Stimulated activated CD4-positive, alpha-beta T cell treated with anti-CD3 and anti-CD28 coated beads, Interleukin-15, amount 100 ng/mL, for 24 hours (primary cell): ENCODE measurements at places on chromosomes 16 and 17.

GRCh38 chr17:63116967-63117830, 151.2 kb downstream of the TANC2 start:
- DNase-seq = no peak

DNA sequence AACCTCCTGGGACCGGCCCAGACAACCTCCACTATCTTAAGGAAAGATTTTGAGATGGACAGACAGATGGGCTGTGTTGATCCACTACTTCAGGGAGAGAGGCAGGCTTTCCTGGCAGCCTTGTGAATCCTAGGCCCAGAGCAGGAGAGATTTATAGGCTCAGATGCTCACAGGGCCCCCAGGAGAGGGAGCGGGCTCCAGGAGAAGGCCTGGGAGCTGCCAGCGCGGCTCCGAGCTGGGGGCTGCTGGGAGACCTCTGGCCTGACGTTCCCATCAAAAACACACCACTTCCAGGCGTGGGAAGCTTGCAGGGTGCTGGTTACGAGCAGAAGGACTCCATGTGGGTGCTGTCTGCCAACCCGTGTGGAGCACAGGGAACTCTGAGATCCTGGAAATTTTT, 53.2 kb downstream of the MYH11 start:
- no peak for DNase-seq

DNA sequence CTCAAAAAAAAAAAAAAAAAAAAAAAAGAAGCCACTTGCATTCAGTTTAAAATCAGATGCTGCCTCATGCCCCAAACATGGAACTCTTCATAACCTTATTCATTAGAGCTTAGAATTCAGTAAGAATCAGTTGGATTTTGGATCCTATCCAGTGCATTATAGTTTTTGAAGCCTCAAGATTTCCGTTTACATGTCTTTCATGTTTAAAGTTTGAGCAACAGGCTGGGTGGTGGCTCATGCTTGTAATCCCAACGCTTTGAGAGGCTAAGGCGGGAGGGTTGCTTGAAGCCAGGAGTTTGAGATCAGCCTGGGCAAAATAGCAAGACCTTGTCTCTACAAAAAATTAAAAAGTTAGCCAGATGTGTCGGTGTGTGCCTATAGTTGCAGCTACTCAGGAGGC, 55.0 kb downstream of the SNTB2 start:
- no peak for DNase-seq

- DNase-seq = no peak
Measured at GRCh38 chr17:1009229-1010085, 12.5 kb downstream of the TIMM22 start.

DNA sequence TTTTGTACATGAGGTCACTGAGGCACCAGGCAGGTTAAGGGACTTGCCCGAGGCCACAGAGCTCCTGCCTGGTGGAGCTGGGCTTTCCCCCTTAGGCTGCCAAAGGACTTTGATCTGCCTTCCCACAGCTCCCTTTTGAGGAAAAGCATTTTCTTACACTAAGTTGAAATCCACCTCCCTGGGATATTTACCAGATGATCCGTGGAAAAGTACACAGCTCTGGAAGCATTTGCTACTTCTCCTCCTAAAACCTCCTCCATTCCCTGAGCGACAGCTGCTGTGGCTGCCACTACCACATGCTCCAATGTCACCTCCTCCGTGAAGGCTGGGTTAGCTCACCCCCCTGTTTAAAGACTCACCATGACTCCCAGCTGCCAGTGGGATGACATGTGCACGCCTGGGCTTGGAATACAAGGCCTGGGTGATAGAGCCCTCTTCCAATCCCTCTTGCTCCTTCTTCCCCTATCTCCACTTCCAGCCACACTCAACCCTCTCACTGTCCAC, 1.2 kb upstream of the MPRIP start:
- DNase-seq = no peak

GRCh38 chr16:57769541-57770145, 32.6 kb downstream of the KIFC3 start:
- DNase-seq = no peak

DNA sequence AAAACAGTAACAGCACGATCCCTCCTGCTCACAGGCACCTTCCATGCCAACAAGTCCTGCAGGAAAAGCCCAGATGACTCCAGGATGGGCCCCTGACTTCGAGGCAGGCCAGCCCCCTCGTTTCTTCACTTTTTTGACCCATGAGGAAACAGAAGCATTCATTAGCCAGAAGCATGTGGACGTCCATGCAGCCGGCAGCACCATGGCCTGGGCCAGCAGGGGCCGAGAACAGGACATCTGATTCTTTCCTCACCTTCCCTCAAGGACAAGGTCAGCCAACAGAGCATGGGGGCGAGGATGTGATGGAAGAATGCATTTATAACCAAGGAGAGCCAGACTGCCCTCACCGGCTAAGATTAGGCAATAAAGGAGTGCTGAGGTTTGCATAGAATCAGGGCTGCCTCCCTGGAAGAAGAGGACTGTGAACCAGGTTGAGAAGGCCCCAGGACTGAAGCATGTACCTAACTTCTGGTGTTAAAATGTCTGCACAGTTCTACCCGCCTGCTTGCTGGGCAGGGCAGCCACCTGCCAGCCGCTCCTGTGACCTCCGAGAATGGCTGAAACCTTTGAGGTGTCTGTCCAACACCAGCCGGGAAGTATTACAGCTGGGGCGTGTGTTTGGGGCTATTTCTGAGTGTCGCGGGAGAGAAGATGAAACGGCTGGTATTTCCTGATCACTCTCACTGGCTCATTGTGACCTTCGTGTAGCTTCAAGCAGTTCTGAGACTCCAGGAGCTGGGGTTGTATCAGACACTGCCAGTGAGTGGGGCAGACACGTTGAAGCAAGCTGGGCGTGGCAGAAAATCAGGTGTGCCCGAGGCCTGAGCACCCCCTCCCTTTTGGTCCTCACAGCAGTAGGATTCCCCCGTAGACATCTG, 94.0 kb upstream of the TNRC6C start:
- DNase-seq = no peak

DNA sequence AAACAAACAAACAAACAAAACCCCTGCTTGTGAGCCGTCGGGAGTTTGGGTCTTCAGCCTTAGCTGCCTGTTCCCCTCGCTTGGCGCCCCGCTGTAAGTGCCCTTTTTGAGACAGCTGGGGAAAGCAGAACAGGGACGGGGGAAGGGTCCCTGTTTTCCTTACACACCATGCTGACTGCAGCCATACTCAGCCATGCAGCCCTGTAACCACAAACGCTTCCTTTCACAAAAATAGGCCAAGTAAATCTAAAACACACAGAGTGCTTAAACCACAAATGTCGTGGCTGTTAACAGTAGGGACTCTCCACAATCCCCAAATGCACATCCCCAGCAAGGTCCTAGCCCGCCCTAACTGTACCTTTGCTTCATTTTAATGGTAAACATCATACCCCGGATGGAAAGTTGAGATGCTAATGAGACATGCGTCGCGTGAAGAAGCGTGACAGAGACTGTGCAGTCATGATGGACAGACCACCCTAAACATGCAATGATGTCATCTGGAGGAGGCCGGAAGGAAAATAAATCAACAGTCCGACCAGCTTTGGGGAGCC, 129.9 kb downstream of the MGAT5B start:
- DNase-seq = peak; percentile 45

GRCh38 chr17:82281502-82282238, 8.2 kb upstream of the CSNK1D start:
- peak; percentile 74 for DNase-seq

GRCh38 chr17:34243364-34244320, 11.4 kb upstream of the CCL2 start:
- DNase-seq = no peak

DNA sequence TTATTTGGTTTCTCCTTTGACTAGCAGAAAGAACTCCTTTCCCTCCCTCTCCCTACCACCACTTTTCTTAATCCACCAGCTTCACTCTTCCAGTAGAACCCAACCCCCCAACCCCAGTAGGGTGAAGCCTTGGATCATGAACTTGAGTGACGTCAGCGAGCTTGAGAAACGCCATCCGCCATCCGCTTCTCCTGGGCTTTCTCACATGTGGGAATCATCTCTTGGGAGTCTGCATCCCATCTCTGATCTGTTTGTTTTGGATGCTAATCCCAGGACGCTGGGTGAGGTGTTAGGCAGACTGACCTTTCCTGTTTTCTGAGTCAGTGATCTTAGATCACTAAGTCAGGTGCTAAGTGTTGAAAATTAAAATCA, 16.0 kb upstream of the SOX9 start:
- DNase-seq = no peak

- no peak for DNase-seq
Measured at GRCh38 chr16:2960183-2961010, 3.7 kb upstream of the KREMEN2 start.

DNA sequence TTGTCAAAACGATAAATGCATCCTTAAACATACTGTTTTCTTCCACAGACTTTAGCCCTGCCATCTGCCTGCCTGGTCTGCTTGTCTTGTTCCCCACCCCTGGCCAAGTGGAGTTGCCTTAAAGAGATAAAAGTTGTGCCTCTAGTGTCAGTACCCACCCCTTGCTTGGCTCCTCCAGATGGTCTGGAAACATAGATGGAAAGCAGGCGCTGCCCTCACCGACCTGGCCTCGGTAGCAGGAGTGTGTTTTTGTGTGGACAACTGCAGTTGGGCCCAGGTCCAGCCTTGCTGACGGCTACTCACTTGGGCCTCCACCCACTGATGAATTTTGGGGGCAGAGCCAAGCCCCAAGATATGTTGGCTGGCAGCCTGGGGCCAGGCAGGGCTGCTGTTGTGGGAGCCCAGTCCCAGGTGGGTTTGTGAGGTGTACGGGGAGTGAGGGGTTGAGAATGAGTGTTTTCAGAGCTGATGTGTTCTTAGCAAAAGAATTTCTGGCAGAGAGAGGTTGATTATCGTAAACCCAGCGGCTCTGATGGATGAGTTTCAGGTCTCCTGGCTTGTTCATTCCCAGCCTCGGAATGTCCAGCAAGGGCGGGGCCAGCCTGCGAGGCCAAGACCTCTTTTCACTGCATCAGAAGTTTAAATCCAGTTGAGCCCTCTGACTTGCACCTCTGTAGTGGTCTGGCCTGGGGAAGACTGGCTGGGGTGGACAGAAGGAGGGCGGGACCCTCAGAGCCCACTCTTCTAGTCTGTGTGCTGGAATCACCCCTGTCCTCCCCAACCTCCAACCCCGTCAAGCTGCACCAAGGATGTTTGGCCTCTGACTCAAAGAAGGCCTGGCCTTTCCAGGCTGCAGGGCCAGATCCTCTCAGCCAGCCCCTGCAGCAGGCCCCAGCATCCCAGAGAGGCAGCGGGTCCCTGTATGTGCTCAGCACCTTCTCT, 179.7 kb downstream of the RAB11FIP4 start:
- no peak for DNase-seq

DNA sequence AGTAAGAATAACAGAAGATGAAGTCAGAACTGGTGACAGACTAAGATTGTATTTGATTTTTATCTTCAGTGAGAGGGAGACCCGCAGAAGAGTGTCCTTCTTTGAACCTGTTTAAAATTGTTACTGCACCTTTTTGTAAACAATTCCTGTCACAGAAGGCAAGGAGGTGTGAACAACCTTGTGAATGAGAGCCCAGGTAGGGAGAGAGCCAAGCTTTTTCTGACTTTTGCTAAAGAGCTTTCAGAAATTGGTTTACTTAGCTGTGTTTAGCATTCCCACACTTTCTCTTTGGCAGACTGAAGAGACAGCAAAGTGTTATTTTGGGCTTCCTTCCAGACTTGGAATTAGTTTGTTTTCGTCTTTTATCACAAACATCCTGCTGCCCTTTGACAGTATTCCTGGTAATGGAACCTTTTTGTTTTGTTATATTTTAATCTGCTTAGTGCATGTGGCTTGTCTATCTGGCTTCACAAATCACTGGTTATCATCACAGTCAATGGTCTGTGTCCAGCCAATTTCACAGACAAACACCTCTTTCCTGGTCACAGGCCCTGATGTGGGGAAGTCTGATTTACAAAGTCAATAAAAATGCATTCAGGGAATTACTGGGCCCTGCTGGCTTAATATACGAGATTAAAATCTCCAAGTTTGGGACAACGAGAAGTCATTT, 85.7 kb upstream of the HS3ST2 start:
- DNase-seq = no peak

- peak; percentile 45 for DNase-seq
Measured at GRCh38 chr17:60601447-60602384, 1.7 kb downstream of the PPM1D start.

DNA sequence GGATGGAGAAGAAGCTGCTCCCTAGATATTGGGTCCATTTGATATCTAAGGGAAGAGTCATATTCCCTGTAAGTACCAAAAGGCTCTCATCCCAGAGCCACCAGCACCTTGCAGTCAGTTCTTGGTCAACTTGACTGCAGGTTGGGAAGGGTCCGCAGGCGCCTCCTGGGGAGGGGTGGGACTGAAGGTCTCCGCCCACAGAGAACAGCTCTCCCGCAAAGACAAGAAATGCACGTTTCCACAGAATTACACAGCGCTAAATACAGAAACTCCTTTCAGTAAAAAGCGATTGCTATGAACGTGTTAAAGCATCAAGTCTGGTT, 864 bp upstream of the CTCF start:
- no peak for DNase-seq

DNA sequence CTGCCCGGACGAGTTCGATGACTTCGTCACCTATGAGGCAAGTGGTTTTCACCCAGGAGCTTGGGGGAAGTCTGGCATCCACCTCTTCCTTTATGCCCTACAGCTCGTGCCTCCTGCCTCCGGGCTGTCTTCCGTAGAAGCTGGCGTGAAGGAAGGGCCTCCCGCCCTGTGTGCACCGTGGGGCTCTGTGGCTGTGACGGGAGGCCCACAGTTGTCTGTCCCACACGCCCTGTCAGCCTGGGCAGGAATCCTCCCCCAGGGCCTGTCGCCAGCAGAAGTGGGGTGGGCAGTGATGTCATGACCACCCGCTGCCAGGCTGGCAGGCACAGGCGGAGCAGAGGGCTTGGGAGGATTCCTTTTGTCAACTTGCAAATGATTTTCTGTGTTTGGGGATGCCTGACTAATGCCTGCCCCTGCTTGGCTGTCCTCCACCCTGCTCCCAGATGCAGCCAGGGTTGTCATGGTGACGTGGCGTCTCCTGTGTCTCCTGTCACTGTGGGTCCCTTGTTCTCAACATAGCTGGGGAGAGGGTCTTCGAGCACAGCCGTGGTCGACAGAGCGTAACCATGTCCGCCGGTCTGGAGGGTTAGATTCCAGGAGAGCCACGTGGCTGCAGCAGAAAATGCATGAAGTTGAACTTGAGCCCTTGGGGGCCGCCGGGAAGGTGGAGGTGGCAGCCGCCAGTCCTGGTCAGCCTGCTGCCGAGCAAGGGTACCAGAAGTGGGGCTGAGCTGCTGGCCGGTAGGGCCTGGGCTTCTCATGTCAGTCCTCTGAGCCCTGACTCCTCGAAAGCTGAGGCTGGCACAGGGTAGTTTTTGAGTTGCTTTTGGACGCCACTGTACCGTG, 46.1 kb downstream of the RAB11FIP3 start:
- no peak for DNase-seq

- peak; percentile 19 for DNase-seq
Measured at GRCh38 chr17:39962642-39963220, at the start of gene GSDMA. GSDMA (plus strand) TSS chr17:39963004; CDS start chr17:39965688, 2,684 bp downstream.

GRCh38 chr16:7998789-7999453, 591.4 kb downstream of the TMEM114 start:
- no peak for DNase-seq

DNA sequence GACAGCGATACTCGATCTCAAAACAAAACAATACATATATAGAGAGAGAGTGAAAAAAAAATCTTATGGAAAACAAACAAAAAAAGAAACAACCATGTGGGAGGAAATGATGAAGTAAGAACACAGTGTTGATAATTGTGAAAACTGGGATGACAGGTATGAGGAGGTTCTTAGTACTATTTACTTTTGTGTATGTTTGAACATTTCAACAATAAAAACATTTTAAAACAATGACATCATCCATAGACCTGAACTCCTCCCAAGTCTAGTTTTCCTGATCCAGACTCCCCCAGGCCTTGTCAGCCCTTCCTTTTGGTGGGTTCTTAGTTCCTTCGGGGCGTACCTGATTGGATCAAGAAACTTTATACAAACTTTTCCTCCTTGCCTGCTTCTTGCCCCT, 51.7 kb downstream of the CCDC42 start:
- DNase-seq = no peak
